ENCODE measurements at places on chromosomes 16 and 17.

DNA sequence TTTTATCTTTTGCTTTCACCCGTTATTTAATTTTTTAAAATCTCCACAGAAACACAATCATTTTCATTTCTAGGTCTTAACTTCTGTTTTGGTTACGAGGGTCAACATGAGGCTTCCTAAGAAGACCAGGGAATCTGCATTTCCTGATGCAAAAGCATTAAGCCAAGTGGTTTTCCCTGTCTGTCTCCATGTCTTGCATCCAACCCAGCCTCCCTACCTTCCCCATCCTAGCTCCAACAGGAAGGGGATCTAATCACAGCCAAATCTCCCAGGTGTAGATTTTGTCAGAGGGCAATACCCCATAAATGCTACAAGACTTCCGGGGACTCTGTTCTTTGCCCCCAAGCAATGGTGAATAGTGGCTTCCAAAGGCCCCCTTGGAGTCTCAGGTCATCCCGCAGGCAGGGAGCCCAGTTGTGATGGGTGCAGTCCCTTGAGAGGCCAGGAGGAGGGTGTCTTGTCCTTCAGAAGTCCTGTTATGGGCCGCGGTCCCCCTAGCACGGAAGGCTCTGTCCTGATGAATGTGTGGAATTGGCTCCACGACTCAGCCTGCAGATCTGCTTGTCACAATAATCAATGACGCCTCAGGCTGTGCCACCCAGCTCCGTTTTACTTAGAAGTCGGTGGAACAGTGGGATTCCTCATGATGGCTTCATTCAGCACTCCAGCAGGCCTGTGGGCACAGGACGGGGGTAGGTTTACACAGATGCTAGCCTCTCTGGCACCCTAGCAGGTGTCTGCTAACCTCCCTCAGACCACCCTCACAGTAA, 141.1 kb downstream of the RGS9 start:
- peak; percentile 54 for DNase-seq

DNA sequence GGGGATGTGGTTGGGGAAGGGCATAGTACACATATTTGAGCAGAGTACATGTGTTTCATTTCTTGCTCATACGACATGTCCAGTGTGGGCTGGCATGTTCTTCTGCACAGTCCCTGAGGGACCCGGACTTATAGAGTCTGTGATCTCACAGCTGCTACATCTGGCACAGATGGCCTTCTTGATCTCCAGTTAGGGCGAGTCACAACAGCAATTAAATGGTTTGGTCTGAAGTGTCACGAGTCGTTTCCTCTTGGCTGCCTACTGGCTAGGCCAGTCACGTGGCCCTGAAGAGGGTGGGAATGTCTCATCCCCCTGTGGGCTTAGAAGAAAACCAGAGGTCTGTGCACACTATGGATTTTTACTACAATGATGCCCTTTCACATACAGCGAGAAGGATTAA, 443.6 kb downstream of the WWOX start:
- DNase-seq, result peak; percentile 14

GRCh38 chr17:64418506-64419339, 28.1 kb upstream of the PECAM1 start:
- peak; percentile 64 for DNase-seq

- no peak for DNase-seq
These were observed 69.9 kb downstream of the IRX5 start for GRCh38 chr16:55000595-55000994.

DNA sequence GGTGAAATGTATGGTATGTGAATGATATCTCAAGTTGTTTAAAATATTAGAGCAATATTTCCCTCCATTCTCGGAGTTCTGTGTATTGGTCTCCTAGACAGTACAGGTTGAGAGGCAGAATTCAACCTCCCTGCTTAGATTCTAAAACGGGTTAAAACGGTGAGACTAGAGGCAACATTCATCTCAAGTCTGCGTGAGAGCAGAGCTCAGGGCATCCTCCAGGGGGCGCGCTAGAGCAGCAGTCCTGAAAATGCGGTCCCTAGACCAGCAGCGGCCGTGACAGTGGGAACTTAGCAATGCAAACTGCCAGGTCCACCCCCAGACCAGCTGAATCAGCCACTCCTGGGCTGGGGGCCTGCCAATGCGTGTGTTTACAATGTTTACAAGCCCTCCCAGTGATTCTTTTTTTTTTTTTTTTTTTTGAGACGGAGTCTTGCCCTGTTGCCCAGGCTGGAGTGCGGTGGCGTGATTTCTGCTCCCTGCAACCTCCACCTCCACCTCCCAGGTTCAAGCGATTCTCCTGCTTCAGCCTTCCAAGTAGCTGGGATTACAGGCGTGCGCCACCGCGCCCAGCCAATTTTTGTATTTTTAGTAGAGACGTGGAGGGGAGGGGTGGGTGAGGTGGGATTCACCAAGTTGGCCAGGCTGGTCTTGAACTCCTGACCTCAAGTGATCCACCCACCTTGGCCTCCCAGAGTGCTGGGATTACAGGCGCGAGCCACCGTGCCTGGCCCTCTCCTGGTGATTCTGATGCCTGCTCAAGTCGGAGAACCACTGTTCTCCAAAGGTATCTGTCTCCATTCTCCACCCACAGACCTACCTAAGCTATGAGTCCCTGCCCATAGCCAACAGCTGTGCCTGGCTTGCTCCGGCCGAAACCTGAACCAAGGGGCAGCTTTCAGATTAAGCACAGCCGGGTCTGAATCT, 24.2 kb downstream of the KLHL36 start:
- DNase-seq, result peak; percentile 81

DNA sequence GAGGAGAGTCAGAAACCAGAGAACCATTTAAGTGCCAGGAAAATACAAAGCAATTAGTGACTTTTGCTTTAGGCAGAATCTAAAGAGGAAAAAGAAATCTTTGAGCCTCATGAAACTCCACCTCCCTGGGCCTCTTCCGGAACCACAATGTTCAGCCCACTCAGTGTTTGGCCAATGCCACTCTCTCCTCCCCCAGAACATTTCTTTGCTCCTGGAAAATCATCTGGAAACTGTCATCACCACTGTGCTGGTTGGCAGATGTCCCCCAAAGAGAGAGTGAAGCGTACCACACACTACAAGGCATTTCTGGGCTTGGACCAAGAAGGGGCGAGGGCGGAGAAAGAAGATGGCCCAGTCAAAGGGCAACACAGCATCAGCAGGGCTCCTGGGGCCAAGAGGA, 7.1 kb upstream of the SOX9 start:
- no peak for DNase-seq

GRCh38 chr17:16135461-16135860, 79.9 kb downstream of the NCOR1 start:
- DNase-seq, result no peak

DNA sequence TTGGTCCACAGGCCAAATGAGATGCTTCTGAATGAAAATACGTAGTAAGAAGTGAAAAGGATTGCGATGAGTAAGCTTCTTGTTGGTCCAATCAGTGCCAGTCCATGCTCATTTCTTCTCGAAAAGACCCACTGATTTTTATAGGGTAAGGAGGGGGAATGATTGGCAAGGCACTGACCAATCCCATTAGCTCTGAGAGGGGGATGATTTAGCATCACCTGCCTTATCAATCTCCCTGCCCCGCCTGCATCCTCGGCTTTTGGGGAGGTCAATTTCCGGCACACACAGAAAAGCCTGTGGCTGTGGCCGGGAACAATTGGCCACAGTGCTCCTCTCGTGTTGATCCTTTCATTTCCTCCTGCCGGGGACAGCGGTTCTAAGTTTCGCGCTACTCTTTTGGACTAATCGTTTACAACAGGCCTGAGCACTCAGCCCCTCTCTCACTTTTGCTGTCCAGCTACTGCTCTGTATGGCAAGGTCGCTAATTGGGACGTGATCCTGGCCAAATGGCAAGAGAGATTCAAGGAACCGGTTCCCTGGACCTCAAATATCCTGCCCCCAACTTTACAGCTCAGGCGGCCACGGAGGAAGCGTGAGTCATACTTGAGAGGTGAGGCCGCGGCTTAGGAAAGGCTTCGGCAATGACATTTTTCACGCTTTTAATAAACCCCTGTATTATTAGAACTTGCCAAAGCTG, 43.1 kb downstream of the TBX4 start:
- DNase-seq, result peak; percentile 69

DNA sequence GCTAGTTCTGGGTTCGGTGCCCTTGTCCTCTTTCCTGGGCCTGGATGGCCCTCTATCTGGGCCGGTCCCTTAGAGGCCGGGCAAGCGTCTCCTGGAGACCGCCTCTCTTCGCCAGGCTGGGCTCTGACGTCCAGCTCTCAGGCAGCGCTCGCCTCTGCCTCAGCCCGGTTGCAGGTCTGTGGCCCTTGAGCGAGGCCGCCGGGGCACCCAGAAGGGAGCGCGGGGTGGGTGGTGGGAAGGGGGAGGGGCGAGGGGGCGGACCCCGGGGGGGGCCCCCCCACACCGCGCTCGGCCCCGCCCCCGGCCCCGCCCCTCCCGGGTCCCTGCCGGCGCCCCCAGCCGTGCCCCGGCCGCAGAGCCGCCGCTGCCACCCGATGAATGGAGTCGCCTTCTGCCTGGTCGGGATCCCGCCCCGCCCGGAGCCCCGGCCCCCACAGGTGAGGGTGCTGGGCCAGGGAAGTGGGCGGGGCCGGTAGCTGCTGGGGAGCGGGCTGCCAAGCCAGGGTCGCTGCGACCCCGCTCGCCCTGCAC, at the start of gene ARHGAP23:
ARHGAP23 (plus strand) TSS at position 353 of the 531 bp plus-strand sequence; CDS start at position 375, 22 bp downstream.
- DNase-seq, result peak; percentile 83

- DNase-seq, result no peak
These were observed 80.8 kb downstream of the ZDHHC7 start for GRCh38 chr16:84930298-84931106.

GRCh38 chr17:29140631-29141513, 39.3 kb downstream of the MYO18A start:
- DNase-seq, result no peak

DNA sequence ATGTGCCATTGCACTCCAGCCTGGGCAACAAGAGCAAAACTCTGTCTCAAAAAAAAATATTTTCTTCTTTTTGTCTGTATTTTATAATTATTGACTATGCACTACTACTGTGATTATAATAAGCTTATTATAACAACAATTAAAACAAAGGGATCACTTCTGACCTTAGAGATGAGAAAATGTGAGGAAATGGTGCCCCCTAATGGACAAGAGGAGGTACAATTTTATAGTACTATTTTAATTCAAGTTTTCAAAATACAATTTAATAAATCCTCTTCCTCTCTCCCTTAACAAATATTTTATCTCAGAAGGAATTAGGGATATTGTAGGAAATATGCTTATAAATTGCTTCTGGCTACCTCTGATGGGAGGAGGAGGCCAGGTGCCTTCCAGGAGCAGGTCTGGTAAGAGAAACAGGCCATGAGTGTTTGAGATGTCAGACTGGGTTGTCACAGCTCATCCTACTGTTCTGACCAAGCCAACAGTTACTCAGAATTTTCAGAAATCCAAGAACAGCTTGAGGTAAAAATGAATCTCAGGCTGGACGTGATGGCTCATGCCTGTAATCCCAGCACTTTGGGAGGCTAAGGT, 14.0 kb downstream of the VPS53 start:
- no peak for DNase-seq

GRCh38 chr17:35252651-35253050, 9.8 kb downstream of the SLFN5 start:
- no peak for DNase-seq

GRCh38 chr17:76140661-76141211, 309 bp downstream of the FOXJ1 start:
- DNase-seq, result no peak

DNA sequence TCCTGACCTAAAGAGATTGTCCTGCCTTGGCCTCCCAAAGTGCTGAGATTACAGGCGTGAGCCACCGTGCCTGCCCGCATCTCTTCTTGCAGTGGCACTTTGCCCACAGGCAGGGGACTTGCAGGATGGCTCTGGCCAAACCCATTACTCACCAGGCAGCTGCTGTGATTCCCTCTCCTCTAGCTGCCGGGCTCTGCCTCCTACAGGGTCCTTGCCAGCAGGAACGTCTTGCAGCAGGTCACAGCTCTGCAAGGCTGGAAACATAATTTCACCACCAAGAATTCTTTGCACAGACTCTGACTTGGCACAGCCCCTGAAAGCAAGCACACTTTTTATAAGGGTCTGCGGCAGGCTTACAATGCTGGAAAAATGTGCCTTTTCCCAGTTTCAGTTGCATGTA, 20.3 kb downstream of the COX4I1 start:
- no peak for DNase-seq

DNA sequence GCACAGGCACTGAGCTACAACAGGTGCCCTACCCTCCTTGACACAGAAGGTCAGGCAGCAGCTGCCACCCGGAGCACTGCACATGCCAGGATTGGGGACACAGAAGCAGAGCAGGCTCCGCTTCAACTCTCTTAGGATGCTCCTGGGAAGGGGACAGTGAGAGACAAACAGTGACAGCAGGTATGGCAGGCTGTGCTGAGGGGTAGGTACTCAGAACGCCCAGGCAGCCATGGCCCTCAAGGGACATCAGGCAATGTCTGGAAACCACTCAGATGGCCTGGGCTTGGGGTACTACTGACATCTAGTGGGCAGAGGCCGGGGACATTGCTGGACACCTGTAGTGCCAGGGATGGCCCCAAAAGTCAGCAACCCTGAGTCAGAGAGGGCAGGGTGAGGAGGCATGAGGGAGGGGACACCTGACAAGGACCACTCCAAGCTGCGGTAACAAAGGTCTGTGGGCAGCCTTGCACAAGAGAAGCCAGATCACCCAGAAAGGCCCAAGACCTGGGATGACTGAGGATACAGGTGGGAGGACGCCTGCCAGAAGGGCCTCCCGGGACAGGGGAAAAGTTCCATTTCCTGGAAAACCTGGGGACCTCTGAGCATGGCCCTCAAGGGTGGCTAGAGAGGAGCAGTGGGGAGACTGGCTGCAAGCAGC, 21.2 kb downstream of the PEMT start:
- DNase-seq, result peak; percentile 43

DNA sequence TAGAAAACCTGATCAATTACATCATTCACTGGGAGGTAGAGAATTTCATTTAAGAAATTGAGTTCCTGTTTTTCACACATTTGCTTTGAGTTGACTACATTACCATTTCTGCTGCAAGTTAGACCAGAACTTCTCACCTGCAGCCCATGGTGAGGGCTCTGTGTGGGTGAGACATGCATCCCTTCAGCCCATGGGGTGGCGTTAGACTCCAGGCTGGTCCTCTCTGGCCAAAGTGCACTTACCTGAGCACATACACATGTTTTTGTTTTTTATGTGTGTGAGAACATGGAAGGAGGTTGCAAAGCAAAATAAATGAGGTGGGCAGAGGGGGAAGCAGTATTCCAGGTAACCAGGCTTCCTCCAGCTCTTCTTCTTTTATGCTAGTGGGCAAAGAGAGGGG, 470.2 kb downstream of the PMP22 start:
- DNase-seq, result no peak

GRCh38 chr17:31594416-31594815, 202.9 kb downstream of the RAB11FIP4 start:
- DNase-seq, result no peak

- no peak for DNase-seq
These were observed 5.7 kb upstream of the SLC38A8 start for GRCh38 chr16:84048270-84048669.
